RPMI8226 (cell line): ENCODE measurements at places on chromosomes 4 and X.

GRCh38 chr4:106953036-106953705 lies 82.9 kb downstream of the DKK2 start:
- no peak for DNase-seq

- no peak for DNase-seq
These were observed 134.7 kb downstream of the SH3BGRL start for GRCh38 chrX:81336455-81337152.

DNA sequence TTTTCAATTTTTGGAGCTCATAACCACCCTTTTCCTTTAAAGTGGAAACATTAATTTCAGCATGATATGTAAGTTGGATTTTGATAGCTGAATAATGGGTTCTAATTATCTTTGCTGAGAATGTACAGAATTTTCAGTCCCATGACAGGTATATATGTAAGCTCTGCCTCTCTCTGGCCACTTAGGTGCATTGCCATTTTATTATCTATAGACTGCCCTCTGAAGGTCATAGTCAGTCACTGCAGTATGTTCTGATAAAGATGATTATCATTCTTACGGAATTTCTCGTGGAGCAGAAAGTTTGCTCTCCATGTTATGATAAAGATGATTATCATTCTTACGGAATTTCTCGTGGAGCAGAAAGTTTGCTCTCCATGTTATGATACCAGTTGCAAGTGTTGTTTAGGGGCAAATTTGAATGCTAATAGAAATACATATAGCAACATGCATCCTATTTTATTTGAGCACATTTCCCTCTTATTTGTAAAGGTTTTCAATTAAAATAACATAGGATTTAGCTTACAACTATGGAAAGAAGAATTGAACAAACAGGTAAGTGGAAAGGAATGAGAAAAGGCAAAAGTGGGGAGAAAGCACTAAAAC lies 10.4 kb downstream of the AFP start:
- peak; percentile 53 for DNase-seq

DNA sequence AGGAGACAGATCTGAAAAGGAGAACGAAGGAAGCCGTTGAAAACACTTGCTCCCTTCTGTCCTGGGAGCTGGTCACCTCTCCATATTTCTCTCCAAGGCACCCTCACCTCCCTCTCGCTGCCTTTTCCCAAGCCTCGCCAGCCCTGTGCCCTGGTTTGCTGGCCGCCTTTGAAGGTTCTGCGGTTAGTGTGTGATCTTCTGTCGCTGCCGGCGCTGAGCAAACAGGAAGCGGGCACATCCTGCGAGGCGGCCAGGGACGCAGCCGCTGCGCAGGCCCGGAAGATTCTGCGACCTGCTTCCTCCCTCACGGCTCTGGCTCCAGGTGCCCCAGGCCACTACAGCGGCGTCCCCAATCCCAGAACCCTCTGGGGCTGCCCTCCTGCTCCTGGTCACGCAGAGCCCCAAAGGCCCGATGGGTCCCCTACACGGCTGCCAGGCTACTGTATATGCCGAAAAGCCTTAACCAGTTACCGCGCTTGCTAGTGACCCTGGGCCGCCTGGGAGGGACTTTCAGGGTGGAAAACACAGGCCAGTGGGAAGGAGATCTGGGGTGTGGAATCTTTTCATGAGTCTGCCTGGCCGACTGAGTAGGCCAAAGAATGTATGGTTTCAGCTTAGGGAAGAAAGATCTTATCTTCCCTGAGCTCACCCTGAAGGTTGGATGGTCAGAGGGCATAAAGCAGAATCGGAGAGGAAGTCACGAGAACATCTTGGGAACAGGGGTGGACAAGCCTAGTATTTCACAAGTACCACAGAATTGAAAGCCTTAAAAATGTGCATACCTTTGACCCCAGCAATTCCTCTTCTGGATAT lies 2.3 kb upstream of the SASH3 start:
- peak; percentile 83 for DNase-seq

- no peak for DNase-seq
These were observed 601.2 kb upstream of the GNPDA2 start for GRCh38 chr4:45327544-45327943.
